ENCODE measurements at places on chromosomes 7 and 10.

- DNase-seq: no peak
These were observed 33.3 kb downstream of the CACUL1 start for GRCh38 chr10:118721539-118721876.

GRCh38 chr10:110321869-110322620 is 17.3 kb upstream of the SMNDC1 start:
- DNase-seq: no peak

- no peak for DNase-seq
These were observed 78.4 kb downstream of the CARD11 start for GRCh38 chr7:2965301-2965700.

DNA sequence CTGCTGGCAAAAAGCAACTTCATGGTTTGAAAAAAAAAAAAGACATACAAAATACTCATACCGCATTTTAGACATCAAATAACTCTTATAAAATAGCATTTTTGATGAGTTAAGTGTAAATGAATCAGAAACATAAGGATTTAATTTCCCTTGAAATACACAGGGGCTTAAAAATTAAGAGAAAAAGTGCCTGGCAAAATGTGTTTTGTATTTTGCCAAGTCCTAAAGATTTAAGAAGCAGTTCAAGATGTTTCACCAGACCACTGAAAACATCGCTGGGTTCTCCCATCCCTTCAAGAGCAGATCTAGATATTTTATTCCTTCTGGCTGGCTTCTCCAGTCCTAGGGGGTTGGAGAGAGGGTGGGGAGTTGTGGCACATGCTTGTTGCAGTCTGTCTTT is 396.4 kb downstream of the INHBA start:
- DNase-seq: no peak

DNA sequence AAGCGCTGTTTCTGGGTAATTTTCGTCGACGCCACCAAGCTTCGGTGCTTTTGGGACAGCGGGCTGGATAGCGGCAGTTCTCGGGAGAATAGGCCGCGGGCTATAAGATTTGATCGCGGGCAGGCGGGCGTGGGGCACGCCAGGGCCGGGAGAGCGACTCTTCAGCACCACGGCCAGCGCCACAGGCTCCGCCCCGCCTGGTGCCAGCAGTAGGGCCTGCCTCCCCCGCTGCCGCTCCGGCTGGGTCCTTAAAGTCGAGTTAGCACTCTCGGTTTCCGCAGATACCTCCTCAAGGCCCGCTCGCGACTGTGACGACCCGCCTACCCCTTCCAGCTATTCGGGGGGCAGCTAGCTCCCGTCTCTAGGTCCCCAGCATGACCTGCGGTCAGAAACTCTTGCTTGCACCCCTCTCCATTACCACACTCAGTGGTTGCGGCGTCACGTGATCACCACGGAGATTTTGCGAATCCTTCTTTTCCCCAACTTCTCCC is 9.4 kb downstream of the NXPH1 start:
- peak; percentile 11 for DNase-seq

- DNase-seq: no peak
These were observed 7.2 kb downstream of the PRSS58 start for GRCh38 chr7:142250705-142251104.

GRCh38 chr10:28915989-28916588 is 238.8 kb downstream of the BAMBI start:
- no peak for DNase-seq

Data from CD4-positive, alpha-beta T cell treated with Interleukin-17A for 1 hour (primary cell).